Epithelial cell of esophagus (primary cell): ENCODE measurements at places on chromosomes 13 and 19.

DNA sequence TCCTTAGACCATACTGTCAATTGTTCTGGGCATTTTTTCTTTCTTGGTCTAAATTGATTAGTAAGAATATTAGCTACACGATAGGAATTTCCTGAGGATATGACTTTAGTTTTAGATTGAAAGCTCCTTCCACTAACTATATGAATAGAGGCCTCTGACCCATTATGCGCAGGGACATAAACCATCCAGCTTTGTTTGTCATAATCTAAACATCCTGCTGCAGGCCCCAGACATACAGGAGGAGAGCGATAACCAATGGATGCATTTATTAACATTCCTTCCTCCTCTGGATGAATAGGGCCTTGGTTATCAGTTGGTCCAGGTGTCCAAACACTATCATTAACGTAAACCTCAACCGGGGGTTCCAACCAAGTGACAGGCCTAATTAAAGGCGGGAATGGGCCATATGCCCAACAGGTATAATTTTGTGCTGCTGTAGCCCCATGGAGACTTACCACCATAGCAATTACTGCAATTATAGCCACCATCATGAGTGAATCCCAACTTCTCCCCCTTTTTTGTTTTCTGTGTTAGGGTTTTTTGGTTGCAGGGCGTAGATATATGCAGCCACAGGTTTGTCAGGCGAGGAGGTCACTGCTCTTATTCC lies 32.6 kb downstream of the CLEC4M start:
- DNase-seq = no peak

- no peak for DNase-seq
Observed at GRCh38 chr19:18221815-18222725, 4.2 kb downstream of the PDE4C start.

- DNase-seq = peak; percentile 84
Observed at GRCh38 chr19:2618611-2619010, 83.9 kb downstream of the GNG7 start.

- DNase-seq = no peak
Observed at GRCh38 chr13:76804801-76805200, 81.4 kb downstream of the KCTD12 start.

DNA sequence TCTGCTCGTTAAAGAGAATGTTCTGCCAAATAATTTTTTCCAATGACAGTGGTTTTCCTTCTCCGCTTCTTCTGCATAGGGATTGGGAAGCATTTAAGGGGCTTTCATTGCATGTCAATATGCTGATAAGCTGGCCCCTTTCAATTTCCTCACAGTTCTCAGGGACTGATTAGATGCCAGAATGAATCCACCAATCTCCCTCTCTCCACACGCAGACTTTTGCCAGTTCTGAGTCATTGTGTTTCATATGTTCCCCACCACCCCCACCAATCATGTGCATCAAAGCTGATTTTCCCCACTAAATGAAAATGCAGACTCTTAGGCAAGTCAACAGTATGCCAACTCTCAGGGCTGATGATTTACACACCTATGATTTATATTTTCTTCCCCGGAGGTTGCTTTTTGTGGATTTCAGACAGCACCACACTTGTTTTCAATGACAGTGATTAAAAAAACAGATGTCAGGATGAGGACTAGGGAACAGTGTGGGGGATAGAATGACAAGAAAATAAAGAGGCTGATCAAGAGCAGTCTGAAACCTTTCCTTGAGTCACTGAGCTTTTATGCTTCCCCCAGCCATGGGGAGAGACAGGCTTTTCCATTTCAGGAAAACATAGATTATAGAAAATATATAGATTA lies 47.9 kb upstream of the C13orf42 start:
- no peak for DNase-seq

DNA sequence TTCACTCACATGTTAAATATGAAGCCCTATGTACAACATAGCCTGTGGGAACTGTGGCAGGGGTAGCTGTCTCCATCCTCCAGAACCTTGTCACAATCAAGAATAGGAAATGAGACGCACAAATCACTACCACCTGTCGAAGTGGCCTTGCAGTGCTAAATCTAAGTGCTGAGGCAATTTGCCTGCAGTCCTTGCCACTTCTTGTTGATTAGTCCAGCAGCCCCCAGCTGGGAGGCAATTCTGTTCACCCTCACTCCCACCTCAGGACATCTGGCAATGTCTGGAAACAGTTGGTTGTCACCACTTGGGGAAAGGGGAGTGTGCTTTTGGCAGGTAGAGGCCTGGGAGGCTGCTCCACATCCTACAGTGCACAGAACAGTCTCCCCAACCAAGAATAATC lies 10.7 kb downstream of the RFX2 start:
- DNase-seq = no peak

DNA sequence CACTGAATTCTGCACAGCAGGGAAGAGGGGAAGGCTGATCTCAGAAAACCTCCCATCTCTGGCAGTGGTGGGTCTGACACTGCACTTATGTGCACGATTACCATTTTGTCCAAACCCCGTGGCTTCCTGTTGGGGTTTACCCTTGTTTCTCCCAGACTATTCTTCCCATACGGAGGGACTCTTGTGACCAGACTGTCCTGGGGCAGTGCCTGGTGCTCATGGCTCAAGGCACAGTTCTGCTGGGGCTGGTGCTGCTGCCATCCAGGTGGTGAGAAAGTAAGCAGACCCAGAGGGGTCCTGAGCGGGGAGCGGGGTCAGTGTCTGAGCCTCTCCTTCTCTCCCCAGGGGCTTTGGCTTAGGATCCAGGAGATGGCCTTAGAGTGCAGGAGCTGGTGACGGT lies 5.1 kb upstream of the SIGLEC9 start:
- no peak for DNase-seq

GRCh38 chr19:41967054-41967783 lies 8.1 kb upstream of the RABAC1 start:
- no peak for DNase-seq

GRCh38 chr19:1396019-1396767 lies 5.1 kb downstream of the GAMT start:
- DNase-seq = no peak

DNA sequence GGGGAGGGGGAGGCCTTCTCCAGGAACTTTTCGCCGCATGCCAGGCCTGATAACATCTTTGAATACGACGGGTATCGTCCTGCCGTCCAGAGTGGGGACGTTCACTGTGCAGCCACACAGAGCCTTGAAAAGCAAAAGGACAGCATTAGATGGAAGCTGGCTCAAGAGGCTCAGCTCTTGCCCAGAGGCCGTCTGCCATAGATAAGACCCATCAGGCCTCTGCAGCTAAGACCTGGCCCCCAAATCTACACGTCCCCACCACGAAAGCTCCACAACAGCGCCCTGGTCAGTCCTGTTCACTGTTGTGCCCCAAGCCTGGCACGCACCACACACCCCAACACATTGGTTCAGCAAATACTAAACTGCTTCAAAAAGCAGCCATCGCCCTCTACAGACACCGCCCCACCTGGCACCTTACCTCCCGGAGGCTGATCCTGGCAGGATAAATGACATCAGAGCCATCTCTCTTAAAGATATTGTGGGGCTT lies 2.1 kb downstream of the DNAJB1 start:
- DNase-seq = no peak

GRCh38 chr19:49781394-49781793 lies 14.6 kb downstream of the AP2A1 start:
- no peak for DNase-seq

- DNase-seq = no peak
Observed at GRCh38 chr13:59337070-59337469, 826.7 kb downstream of the DIAPH3 start.

DNA sequence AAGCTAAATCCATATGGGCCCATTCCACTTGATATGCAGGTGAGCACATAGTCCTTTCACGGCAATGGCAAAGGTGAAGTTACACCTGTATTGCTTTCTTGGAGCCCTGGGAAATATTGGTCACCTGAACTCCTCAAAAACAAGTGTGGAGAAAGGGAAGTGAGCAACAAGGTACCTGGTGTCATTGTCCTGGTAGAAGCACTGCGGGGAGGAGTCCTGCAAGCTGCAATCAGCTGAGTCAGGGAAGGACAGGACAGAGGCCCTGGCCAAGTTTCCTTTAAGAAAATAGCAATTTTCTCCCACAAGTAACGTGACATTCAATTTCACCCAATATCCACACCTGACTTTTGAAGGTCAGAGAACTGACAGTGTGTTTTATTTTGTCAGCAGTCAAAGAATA lies 389.1 kb downstream of the IRS2 start:
- no peak for DNase-seq

DNA sequence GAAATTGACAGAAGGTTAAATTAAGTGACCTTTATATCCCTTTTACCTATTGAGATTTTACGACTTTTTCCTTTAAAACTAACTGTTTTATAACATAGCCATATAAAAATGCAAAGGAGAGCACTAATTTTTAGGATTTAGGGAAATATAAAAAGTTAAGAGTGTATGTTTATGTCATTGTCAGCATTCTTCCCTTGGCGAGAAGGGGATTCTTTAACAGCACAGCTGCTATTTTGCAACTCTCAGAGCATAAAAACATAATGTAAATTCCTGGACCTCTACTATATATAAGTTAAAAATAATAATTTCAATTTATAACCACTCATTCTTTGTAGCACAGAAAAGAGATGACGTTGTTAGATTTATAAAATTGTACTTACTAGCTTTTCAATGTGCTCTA lies 363.2 kb downstream of the DACH1 start:
- DNase-seq = no peak

DNA sequence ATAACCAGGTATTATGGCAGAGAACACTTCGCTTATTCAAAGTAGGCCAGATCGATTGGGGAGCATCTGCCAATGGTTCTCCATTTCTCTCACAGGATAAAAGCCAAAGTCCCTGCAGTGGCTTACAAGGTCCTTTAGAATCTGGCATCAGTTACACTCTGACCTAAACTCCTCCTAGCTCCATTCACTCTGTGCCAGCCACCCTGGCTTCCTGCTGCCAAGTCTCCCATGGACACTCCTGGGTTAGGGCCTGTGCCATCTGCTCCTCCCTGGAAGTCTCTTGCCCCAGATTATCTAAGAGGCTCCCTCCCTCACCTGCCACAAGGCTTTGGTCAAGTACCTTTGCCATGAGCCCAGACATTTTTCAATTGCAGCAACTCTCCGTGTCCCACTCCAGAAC lies 649.2 kb downstream of the DACH1 start:
- DNase-seq = no peak

DNA sequence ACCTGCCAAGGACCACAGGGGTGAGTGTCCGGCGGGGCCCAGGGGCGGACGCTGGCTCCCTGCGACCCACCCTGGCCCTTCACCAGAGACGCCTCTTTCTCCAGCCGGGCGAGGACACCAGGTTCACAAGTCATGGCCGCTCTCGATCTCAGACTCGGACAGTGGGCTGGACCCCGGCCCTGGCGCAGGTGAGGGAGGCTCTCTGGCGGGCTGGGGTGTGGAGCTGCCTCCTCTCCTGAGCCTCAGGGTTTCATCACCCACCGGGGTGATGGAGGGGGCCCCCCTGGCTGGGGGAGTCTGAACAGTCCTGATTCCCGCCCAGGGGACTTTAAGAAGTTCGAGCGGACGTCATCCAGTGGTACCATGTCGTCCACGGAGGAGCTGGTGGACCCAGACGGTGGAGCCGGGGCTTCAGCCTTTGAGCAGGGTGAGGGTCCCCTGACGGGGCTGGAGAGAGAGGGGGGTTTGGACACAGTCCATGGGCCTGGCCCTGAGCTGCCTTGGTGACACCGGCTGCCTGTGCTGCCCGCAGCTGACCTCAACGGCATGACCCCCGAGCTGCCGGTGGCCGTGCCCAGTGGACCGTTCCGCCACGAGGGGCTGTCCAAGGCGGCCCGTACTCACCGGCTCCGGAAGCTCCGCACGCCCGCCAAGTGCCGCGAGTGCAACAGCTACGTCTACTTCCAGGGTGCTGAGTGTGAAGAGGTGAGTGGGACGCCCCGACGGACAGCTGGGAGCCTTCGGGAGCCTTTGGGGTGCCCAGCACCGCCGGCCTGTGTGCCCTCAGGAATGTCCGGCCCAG lies 13.6 kb downstream of the ARHGAP45 start:
- DNase-seq = no peak

DNA sequence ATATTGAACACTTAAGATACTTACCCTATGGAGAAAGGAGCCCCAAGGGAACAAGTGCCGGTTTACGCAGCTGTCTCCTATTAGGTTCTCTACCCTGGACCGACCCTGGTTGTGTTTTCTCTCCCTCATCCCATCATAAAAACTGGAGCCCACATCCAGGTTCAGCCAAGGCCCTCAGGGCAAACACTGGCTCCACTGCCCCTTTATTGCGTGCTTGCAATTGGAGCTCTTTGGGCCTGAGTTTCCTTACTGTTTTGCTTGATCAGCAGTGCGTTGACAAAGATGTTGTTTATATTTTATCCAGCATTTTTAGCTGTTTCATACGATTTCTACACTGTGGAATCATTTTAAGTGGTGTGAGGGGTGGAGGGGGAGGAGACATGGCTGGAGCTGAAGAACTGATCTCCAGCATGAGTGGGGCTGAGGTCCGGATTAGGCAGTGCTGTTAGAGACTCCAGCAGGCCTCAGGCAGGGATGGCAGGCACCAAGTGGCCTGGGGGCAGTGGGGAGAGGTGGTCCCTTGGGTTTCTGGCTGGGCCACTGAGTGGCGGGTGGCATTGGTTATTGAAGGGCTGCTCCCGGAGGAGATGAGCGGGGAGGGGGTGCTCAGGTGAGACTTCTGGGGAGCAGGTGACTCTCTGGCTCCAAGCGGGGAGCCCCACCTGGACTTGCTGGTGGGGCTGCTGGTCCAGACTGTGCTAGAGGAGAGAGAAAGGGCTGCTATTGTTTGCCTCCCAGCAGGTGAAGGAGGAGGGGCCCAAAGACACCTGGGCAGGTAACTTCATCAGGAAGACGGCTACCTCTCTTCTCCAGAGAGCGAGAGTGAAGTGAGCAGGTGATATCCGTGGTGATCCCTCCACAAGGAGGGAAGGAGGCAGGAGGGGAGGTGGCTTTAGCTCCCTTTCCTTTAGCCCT lies 62.4 kb upstream of the RNF113B start:
- DNase-seq = no peak

DNA sequence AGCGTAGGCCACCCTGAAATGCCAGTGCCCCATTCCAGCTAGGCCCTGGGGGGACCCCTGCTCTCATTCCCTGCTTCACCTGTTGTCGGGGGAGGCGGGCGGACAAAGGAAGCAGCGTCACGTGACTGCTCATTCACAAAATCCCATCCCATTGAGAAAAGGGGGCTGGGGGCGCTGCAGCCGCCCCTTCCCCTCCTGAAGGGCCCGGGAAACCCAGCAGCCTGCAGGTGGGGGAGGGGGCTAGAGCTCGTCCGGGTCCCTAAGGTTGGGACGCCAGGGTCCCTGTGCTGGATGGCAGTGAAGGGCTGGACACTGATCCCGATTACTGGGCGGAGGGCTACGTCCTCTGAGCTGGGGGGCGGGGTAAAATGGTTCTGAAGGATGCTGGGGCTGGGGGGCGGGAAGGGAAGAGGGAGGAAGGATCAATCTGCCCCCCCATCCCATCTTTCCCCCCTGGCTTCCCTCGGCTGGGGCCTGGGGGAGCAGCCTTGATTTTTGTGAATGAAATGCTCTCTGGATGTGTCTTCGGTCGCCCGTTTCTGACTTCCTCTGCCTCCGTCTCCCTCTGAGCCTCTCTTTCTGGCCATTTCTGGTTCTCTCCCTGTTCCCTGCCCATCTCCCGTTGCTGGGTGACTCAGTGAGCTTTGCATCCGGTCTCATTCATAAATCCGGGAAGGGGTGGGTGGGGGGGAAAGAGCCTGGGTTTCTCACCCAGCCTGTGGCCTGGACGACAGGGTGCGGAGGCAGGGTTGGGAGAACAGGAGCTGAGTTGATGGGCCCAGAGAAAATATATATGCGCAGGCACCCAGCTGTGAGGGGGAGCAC lies 816 bp downstream of the SPRED3 start:
- DNase-seq = peak; percentile 73

- no peak for DNase-seq
Observed at GRCh38 chr13:94966422-94966955, 254.1 kb upstream of the SOX21 start.

- DNase-seq = no peak
Observed at GRCh38 chr19:44712864-44713515, 14.0 kb downstream of the CEACAM16 start.
